Mucosa of gallbladder (tissue), 1 donor: ENCODE measurements at places on chromosomes 6 and 20. TPM values are rescaled to one million over a fixed set of nuclear protein-coding genes. Genes with fewer than 3 reads are reported as not detected.

GRCh38 chr6:161169696-161170095 is 104.2 kb downstream of the AGPAT4 start:
- DNase-seq: peak; percentile 58

GRCh38 chr6:127951172-127951917 is 50.5 kb upstream of the THEMIS start:
- no peak for DNase-seq

GRCh38 chr6:131858765-131859415 is 51.1 kb downstream of the ENPP1 start:
- no peak for DNase-seq

DNA sequence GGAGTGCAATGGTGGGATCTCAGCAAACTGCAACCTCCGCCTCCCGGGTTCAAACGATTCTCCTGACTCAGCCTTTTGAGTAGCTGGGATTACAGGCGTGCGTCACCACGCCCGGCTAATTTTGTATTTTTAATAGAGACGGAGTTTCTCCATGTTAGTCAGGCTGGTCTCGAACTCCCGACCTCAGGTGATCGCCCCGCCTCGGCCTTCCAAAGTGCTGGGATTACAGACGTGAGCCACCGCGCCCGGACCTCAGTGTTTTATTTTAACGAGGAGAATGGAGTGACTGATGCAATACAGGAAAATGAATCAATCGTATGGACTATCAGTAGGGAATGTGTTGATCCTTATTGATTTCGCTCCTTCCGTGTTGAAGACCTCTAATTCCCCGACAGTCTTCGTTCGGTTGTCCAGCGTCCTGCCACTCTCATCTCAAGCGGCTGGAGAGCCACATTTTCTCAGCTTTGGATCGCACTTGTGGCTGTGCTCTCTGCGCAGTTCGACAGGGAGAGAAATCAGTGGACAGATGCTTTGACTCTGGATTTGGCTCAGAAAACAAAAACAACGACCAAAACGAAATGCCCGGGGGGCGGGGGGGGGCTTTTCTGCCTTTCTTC is 166.2 kb downstream of the TRIM27 start:
- DNase-seq: no peak

The CHMP4B gene
- 117 TPM for total RNA-seq

DNA sequence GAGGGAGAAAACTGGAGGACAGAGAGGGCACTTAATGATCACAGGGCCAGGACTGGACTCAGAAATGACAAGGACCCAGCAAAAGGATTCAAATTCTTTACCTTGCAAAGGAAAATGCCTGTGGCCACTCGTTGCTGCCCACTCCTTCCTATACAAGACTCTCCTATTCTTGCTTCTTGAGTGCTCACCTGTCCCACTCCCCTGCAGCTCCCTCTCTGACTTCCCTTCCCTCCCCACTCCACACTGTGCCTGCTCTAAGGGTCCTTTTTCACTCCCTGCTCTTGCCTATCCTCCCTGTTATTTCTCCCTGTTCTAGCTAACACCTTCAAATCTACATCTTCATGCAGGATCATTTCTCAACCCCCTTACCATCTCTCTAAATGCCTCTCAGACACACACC is 56.1 kb downstream of the UNC5CL start:
- DNase-seq: no peak

DNA sequence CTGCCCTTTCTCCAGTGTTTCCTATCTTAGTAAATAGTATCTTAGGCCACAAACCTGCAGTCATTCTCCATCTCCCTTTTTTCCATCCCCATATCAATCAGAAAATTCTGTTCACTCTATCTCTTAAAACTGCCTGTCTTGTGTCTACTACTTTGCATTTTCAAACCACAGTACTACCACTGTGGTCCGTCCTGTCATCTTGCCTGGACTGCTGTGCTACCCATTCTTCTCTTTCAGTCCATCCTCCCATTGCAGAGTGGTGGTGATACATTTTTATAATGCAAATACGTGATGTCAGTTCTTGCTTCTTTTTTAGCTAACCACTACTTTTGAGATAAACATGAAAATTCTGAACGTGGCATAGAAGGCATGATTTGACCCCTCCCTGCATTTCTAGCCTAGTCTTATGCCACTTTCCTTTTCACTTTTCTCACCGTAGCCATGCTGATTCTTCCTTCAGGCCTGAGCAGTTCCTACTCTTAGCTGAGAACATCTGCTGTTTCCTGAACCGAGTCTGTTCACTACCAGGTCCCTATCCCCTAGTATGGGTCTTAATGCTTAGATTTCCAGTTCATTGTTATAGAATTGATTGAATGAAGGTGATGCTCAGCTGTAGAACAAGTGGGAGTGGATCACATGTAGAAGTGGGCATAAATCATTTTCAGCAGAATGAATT is 13.8 kb downstream of the TBPL1 start:
- no peak for DNase-seq

DNA sequence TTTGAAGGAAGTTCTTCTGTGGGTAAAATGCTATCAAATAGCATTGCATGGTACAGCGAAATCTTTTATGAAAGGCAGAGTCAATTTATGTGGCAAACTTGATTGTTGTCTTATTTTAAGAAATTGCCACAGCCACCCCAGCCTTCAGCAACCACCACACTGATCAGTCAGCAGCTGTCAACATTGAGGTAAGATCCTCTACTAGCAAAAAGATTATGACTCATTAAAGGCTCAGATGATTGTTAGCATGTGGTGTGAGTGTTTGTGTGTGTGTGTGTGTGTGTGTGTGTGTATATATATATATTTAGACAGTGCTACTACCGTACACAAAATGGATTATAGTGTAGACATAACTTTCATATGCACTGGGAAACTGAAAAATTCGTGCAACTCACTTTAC is 27.8 kb downstream of the LRRN4 start:
- DNase-seq: no peak

- DNase-seq: no peak
Observed at GRCh38 chr6:46935687-46936086, 13.9 kb upstream of the ADGRF5 start.

- DNase-seq: no peak
Observed at GRCh38 chr6:40520084-40520483, 67.1 kb downstream of the LRFN2 start.

GRCh38 chr6:55833284-55833683 is 42.1 kb downstream of the BMP5 start:
- DNase-seq: no peak

The TNFRSF6B gene
- total RNA-seq: 3.2 TPM

The TSPO2 gene
- total RNA-seq: 1.0 TPM

DNA sequence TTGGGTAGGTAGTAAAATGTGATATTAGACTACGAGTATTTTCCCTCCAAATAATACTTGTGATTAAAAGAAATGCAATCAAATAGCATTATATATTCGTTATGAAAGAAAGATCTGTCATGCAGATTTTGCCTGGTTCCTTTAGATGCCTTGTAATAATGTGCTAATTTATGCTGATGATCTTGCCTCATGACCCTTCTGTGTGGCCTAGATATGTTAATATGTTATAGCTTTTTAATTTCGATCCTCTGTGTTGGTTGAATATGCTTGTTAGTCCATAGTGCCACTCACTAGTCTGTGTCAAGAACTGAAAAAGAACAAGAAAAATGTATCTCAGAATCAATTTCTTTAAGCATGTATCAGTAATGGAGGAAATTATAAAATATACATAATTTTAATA is 31.9 kb downstream of the CDKAL1 start:
- DNase-seq: no peak

The PRR3 gene
- total RNA-seq: 8.0 TPM

DNA sequence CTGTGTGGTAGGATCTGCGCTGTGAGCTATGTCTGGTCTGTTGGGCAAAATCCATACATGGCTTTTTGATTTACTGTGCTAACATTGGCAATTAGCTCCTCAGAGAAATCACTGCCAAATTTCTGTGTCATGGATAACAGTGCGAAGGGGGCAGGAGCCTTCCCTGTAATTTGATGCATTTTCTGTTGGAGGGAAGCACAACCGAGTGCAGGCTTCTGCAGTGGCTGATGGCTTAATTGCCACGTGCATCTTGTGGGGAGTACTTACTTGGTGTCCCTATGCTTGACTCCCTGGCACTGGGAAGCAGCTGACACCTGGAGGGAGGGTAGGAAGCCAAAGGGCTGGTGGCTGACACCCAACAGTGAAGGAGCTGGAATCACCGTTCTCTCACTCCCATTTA is 99.3 kb upstream of the PROKR2 start:
- no peak for DNase-seq

The STMND1 gene
- total RNA-seq: 2.2 TPM

GRCh38 chr6:162562041-162562440 is 165.5 kb downstream of the PRKN start:
- DNase-seq: no peak

The TRIM31 gene
- 3.1 TPM for total RNA-seq

DNA sequence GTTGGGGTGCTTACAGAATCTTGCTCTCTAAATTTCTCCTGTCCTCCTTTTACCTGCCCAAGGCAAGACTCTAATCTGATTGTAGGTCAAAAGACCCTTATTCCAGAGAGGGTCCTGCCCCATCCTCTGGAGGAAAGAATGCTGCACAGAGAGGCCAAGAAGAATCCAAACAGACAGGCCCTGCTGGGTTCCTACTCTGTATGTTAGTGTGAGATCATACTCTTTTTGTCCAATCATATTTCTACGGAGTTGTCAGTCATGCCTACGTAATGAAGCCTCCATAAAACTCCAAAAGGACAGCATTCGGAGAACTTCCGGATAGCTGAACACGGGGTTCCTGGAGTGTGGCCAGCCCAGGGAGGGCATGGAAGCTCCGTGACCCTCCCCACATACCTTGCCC is 50.5 kb downstream of the VEGFA start:
- no peak for DNase-seq

DNA sequence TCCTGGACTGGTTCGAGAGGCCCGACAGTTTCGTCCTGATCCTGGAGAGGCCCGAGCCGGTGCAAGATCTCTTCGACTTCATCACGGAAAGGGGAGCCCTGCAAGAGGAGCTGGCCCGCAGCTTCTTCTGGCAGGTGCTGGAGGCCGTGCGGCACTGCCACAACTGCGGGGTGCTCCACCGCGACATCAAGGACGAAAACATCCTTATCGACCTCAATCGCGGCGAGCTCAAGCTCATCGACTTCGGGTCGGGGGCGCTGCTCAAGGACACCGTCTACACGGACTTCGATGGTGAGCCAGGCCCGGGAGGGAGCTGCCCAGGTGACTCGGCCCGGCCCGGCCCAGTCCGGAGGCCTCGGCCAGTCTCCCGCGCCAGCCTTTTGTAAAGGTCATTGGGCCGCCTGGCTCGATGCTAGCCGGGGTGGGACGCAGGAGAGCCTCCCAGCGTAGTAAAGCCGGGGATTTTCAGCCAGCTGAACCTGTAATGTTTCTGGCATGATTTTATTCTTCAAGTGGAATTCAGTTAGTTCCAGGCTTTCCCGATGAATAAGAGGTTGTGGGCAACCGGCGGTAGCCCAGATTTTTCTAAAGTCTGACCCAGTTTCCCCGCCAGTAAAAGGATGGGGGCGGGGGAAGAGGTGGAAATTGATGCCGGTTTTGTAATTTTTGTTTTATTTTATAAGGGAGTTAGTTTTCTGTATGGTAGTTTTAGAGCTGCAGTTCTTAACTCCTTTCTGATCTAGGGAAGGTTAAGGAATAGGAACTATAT is 1.4 kb downstream of the PIM1 start:
- peak; percentile 44 for DNase-seq

The THBD gene
- total RNA-seq: 11.6 TPM

The ZNF391 gene
- total RNA-seq: 1.9 TPM

The GPX5 gene
- not detected for total RNA-seq

DNA sequence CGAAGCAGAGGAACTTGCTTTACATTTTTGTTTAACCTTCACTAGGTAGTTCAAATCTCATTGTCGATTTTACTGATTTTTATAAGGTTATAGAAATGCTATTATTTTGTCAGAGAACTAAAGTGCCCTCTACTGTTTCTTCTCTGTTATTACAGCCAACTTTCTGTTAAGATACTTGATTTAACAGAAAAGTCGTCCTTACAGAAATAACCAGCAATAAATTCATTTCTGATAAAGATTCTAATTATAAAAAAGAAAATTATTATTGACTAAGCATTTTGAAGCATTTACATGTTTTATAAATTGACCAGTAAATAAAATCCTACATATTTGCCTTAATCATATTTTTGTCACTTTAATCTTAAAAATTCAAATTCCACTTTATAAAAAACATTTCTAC is 60.8 kb downstream of the OGFRL1 start:
- DNase-seq: no peak

DNA sequence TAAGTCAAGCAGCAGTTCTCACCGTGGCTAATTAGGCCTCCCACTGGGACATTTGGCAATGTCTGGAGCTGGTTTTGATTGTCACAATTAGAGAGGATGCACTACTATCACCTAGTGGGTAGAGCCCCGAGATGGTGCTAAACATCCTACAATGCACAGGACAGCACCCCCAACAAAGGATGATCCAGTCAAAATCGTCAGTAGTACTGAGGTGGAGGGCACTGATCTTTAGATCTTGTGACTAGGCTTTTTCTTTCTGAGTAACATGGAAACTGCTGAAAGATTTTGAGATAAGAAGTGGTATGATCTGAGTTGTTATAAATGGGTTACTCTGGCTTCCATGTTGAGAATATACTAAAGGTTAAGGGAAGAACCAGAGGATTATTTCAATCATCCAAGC is 12.0 kb downstream of the UBD start:
- no peak for DNase-seq

The MYL9 gene
- 1,833 TPM for total RNA-seq

GRCh38 chr6:165091121-165091785 is 218.2 kb downstream of the C6orf118 start:
- DNase-seq: no peak

- DNase-seq: no peak
Observed at GRCh38 chr6:158361068-158361467, 48.8 kb downstream of the TULP4 start.

DNA sequence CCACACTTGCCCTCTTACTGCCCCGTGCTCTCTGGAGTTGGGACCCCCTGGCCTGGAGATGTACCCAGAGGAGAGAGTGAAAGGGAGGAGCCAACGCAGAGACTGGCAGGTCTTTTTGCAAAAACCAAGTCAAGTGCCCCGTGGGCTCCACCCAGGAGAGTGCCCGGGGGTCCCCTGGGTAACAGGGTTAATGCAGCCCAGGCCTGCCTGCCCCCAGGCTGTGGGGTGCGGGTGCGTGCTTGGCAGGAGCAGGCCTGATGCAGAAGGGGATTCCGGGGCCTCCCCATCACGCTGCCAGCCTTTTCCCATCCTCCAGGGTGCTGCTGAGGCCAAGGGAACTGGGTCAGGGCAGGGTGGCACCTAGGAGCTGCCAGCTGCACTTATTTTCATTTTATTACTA is 184.4 kb downstream of the ERMARD start:
- DNase-seq: no peak

The CCHCR1 gene
- total RNA-seq: 28.8 TPM

GRCh38 chr6:166826264-166826663 is 130.1 kb downstream of the RNASET2 start:
- DNase-seq: no peak

- no peak for DNase-seq
Observed at GRCh38 chr20:38523697-38524096, 51.1 kb downstream of the RALGAPB start.

DNA sequence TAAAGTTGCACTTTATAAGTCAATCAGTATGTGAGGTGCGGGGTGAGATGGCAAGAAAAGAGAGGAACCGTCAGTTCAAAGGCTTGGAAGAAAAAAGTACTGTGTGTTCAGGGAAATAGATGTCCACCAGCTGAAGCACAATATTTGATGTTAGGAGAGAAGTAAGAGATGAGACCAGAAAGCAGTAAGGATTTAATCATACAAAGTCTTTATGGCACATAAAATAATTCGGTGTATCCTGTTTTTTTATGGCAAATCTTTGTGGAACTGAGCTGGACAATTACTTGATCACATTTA is 197.2 kb downstream of the FAXC start:
- DNase-seq: no peak
